ENCODE measurements at places on chromosomes 2 and 18. TPM values are rescaled to one million over a fixed set of nuclear protein-coding genes. Genes with fewer than 3 reads are reported as not detected.

SRSF7 gene
- 86.9 TPM for total RNA-seq

ERFE gene
- 64.1 TPM for total RNA-seq

PLEKHM3 gene
- 4.1 TPM for total RNA-seq

DIPK1C gene
- total RNA-seq: not detected

SIX3 gene
- total RNA-seq: not detected

CAVIN2 gene
- total RNA-seq: 240 TPM

TMEM131 gene
- 28.4 TPM for total RNA-seq

CPLX4 gene
- total RNA-seq: not detected

GTF2A1L gene
- total RNA-seq: 0.29 TPM

ARHGAP15 gene
- total RNA-seq: not detected

PAX3 gene
- not detected for total RNA-seq

LRRTM4 gene
- not detected for total RNA-seq

CAB39 gene
- total RNA-seq: 56.4 TPM

MYOM1 gene
- total RNA-seq: 0.15 TPM

C2orf81 gene
- 0.34 TPM for total RNA-seq

MOGAT1 gene
- total RNA-seq: not detected

GREB1 gene
- 0.64 TPM for total RNA-seq

OSBPL1A gene
- total RNA-seq: 15.3 TPM

PSD4 gene
- total RNA-seq: 1.3 TPM

CRACDL gene
- total RNA-seq: 13.3 TPM

SALL3 gene
- total RNA-seq: 0.10 TPM

INO80B gene
- total RNA-seq: 17.2 TPM

SPDYA gene
- not detected for total RNA-seq

NLRC4 gene
- total RNA-seq: not detected

LHCGR gene
- total RNA-seq: not detected

ZNF385B gene
- total RNA-seq: not detected

LYPD6 gene
- total RNA-seq: 1.1 TPM

GKN1 gene
- not detected for total RNA-seq

SESTD1 gene
- 15.1 TPM for total RNA-seq

IL1R2 gene
- total RNA-seq: not detected

KIF1A gene
- total RNA-seq: 1.2 TPM

MGAT4A gene
- 60.4 TPM for total RNA-seq

SKA1 gene
- 1.7 TPM for total RNA-seq

HOXD11 gene
- 2.2 TPM for total RNA-seq

TUBA4A gene
- total RNA-seq: 21.4 TPM

CXCR2 gene
- not detected for total RNA-seq

CDK15 gene
- 1.6 TPM for total RNA-seq

IL36G gene
- not detected for total RNA-seq

Data from glomerular endothelial cell (primary cell).